ENCODE measurements at places on chromosomes 4 and X.
A peak's percentile ranks its signal among the peaks of the same experiment; 100 is the strongest.

DNA sequence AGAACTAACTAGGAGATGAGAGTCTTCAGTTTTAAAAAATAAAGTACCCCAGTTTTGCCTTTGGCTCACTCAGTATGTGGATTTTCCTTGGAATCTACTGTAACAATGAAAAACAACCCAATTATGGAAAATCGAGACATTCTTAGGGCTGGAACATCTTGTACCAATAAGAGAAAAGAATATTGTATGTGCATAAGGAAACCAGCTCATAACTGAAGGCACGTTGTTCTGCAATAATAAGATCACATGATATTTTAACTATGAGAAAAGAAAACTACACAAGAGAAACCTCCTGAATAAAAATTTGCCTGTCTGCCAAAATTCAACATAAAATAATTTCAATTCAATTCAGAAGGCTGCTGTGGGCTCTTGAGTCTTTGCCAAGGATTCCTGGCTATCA lies 261.8 kb upstream of the EDNRA start:
- DNase-seq, result no peak

DNA sequence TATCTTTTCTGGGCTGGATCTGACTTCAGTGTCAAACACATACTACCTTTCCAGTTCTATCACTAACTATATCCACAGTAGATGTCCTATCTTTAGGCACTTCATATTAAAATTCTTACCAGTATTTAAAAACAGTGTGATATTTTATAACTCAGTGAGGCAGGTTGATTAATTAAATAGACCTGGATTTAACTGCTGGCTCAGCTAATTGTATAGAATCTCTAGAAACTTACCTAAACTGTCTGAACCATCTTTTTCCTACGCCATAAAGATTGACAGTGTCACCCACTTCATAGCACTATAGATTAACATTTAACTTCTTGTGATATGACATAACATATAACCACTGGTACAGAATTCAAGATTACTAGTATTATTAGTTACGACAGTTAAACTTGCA lies 935.3 kb downstream of the FAT4 start:
- DNase-seq, result no peak

GRCh38 chr4:88158489-88159228 lies at the start of gene ABCG2:
Gene ABCG2, minus strand, starts transcription at chr4:88158639. Its CDS starts 18,644 bp downstream, at chr4:88139995.
- DNase-seq, result peak; percentile 66

DNA sequence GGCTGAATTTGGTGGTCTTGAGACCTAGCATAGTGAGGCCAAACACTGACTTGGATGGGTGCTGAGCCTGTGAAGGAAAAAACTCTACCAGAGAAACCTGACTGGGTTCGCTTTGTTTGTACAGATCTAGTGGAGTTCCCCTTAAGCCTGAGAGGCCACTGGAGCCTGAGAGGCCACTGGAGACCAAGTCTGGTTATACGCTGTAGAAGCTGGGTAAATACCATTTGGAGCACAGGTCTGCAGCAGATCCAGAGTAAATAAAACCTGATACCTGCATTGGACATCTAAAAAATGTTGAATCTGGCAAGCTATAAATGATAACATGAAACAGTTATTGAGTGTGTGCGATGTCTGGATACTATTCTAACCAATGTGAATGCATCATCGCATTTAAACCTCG lies 104.3 kb upstream of the IGSF1 start:
- no peak for DNase-seq

DNA sequence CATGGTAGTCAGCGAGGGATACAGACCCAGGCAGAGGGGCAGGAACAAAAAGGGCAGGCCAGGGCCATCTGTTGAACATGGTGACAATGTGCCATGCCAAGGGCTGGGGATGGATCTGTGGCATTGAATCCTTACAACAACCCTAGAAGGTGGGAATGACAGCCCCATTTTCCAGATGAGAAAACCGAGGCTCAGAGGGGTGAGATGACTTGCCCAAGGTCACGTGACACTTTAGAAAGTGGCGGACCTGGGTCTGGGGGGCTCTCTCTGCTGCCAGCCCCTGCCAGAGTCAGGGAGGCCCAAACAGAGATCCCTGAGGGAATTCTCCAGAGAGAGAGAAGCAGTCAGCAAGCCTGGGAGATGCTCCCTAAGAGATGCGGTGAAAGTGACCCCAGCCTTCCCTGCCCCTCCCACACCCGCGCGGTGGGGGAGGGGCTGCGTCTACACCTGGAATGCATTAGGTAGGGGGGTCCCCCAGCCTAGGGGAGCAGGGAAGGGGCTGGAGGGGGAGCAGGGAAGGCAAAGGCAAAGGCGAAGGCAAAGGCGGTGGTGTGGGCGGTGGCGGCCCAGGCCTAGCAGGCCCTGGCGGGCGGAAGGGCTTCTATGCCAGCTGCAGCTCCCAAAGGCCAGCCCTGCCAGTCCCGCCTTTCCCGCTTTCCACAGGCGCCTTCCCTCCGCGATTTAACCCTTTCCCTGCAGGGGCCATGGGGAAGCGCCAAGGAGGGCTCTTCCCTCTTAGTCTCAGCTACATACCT lies 13.0 kb downstream of the FGD1 start:
- no peak for DNase-seq

Data from naive thymus-derived CD4-positive, alpha-beta T cell (primary cell).